ENCODE measurements at places on chromosomes 4 and X.
A peak's percentile ranks its signal among the peaks of the same experiment; 100 is the strongest.

GRCh38 chrX:3820167-3820566, 106.7 kb upstream of the PRKX start:
- no peak for DNase-seq

GRCh38 chrX:15173411-15173810, 96.5 kb downstream of the ASB9 start:
- DNase-seq = no peak

DNA sequence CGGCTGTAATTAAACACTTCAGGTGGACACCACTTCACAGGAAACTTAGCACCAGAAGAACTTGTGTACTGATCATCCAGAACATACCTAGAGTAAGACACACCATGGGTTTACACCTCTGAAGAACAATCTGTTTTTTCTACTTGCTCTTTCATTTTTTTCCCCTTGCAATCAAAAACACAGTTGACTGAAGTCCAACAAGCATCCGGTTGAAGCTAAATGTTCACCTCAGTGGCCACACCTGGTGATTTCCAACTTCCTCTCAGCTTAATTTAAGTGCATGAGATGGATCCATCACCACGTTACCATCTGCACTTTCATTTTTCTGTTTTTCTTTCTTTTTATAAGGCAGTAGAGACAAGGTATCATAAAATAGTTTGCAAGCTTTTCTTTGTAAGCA, 4.9 kb upstream of the TXK start:
- DNase-seq = no peak

GRCh38 chr4:12555011-12555410, 929.1 kb downstream of the RAB28 start:
- no peak for DNase-seq

DNA sequence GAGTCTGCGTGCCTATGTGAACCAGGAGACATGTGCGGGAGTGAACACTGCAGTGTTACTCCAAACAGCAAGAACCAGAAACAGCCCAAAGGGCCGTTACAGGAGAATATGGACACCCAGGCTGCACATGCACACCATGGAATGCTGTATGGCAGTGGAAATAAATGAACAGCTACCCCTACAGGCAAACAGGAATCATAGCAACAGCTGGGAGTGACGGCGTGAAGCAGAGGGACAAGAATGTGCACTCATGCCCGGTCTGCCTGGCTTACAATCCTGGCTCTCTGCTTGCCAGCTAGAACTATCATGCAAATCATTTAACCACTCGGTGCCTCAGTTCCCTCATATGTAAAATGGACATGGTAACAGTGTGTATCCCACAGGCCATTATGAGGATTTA, 16.6 kb downstream of the GPKOW start:
- peak; percentile 36 for DNase-seq

DNA sequence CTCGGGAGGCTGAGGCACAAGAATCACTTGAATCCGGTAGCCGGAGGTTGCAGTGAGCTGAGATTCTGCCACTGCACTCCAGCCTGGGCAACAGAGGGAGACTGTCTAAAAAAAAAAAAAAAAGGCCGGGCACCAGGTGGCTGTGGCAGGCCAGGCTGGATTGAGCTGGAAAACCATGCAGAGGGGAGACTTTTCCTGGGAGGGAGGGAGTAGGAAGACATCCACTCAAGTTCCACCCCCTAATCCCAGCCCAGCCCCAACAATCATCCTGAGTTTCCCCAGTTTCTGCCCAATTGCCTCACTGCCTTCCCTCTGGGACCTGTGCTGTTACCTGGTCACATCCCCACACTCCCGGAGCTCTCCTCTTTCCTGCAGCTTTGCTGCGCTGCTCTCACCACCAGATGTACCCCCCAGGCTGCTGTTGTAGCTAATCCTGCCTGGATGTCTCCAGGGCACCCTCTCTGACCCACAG, 9.0 kb upstream of the TSPYL2 start:
- no peak for DNase-seq

- peak; percentile 19 for DNase-seq
Observed at GRCh38 chr4:66736606-66737005, 808.7 kb downstream of the CENPC start.

GRCh38 chrX:68462197-68462596, 28.9 kb upstream of the OPHN1 start:
- DNase-seq = no peak

- DNase-seq = no peak
Observed at GRCh38 chrX:40897718-40898270, 162.5 kb upstream of the MED14 start.

GRCh38 chr4:37762294-37762990, 64.0 kb upstream of the PGM2 start:
- peak; percentile 55 for DNase-seq

DNA sequence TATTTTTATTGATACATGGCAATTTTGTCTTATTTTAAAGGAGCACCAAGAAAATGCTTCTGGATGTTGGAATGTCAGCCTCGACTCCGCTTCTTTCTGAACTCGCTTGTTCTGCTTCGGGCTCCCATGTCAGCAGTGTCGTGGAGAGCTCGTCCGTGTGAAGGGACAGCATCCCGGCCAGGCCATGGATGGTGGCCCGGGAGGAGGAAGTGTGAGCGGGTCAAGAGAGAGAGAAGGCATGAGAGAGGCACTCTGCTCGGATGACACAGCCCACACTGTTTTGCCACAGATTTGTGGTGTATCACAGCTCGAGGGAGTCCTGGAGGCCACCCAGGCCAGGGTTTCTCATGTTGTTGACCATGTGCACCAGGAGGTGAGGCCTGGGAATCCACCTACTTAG, 107.0 kb downstream of the TRAPPC11 start:
- DNase-seq = no peak

- DNase-seq = no peak
Observed at GRCh38 chr4:70666369-70666768, at the start of gene JCHAIN. JCHAIN (minus strand) TSS chr4:70666508; CDS start chr4:70666490, 18 bp downstream.

GRCh38 chrX:41084044-41084892, 977 bp upstream of the USP9X start:
- peak; percentile 81 for DNase-seq

DNA sequence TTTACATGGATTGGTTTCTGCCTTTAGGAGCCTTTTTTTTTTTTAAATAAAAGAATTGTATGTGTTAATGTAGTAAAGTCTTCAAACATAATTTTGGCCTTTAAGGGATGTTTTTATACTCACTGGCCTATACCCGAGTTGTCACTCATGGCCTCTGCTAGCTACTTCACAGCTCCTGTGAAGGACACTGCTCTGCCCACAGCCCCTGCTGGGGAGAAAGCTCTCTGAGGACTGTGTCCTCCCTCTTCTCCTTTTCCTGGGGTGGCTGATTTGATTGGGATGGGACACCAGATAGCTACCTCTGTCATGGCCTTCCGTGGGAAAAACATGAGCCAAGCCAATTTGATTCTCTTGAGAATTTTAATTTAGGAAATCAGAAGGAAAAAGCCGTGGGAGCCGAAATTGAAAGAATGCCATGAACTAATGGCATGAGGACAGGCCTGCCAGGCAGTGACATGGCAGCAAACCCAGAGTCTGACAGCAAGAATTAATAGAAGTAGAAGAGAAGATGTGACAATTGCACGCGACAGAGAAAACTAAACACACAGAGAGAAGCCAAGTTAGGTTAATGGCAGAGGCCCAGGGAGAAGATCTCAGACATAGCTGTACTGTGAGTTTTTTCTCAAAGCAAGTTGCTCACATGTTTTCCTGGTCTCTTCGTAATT, 81.4 kb downstream of the ARHGAP10 start:
- no peak for DNase-seq

GRCh38 chrX:13086076-13086475, 41.7 kb upstream of the FAM9C start:
- DNase-seq = no peak

GRCh38 chr4:185471235-185472102, at the start of gene CCDC110:
CCDC110 (minus strand) TSS chr4:185471733; CDS start chr4:185471683, 50 bp downstream.
- DNase-seq = peak; percentile 99

DNA sequence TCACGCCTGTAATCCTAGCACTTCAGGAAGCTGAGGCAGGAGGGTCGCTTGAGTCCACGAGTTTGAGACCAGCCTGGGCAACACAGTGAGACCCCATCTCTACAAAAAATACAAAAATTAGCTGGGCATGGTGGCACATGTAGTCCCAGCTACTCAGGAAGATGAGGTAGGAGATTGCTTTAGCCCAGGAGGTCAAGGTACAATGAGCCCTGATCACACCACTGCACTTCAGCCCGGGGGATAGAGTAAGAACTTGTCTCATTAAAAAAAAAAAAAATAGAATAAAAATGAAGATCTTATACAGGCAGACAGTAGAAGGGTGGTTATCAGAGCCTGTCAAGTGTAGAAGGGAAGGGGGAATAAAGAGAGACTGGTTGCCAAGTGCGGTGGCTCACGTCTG, 116.9 kb downstream of the PDS5A start:
- DNase-seq = no peak

DNA sequence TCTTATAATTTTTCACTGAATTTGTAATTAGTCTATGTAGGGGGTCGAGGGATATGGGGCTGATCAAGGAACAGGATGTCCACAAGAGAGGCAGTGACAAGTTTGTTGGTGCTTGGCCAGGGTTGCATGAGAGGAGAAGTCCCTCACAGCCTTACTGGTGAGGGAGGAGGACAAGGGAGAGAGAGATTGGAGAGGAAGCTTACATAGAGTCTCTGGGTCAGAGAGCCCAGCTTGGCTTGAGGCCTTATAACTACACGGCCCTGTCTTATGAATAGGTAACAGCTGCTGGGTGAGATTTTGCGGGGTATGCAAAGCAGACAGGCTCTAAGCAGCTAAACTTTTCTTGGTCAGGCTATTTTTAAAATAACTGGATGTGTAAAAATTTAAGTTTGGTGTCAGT, 37.9 kb upstream of the OTUD4 start:
- DNase-seq = no peak

GRCh38 chr4:169975838-169976796, 50.1 kb downstream of the MFAP3L start:
- DNase-seq = no peak

GRCh38 chr4:73127839-73128453, 58.4 kb upstream of the COX18 start:
- peak; percentile 29 for DNase-seq

DNA sequence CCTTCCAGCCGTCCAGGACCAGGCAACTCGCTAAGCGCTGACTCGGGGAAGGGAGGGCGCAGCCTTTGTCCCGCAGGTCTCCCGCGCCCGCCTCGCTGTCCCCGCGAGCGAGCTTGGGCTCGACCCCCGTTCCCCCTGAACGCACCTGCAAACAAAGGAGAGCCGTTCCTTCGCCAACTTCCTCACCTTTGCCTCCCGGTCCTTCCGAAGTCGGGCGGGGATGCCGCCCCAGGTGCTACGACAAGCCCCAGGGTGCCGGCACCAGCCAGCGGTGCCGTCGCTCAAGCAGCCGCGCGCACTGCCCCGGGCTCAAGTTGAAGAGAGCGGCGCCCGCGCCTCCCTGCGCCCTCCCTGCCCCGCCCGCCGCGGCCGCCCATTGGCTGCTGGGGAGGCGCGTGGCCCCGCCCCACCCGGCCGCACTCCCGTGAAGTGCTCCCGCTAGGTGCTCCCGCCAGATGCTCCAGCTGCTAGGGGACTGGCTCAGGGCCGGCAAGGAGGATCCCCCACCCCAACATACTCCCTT, 107.1 kb downstream of the NSUN7 start:
- peak; percentile 97 for DNase-seq

GRCh38 chr4:64617800-64618199, 208.6 kb upstream of the TECRL start:
- DNase-seq = peak; percentile 11

DNA sequence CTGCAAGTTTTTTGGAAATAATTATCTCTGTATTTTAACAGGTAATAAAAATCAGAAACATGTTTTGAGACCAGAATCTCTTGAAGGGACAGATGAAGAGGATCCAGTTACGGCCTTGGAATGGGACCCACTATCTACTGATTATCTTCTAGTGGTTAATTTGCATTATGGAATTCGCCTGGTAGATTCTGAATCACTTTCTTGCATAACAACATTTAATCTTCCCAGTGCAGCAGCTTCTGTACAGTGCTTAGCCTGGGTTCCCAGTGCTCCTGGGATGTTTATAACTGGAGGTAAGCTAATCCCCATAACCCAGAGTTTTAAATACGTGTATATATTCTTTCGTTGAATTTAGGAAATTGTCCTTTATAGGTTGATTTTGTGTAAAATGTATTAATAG, 59.4 kb downstream of the WDR17 start:
- no peak for DNase-seq

All from iPS-NIHi11 (cell line).